Amniotic stem cell (primary cell): ENCODE measurements at places on chromosomes 4 and X.
A peak's percentile ranks its signal among the peaks of the same experiment; 100 is the strongest.

DNA sequence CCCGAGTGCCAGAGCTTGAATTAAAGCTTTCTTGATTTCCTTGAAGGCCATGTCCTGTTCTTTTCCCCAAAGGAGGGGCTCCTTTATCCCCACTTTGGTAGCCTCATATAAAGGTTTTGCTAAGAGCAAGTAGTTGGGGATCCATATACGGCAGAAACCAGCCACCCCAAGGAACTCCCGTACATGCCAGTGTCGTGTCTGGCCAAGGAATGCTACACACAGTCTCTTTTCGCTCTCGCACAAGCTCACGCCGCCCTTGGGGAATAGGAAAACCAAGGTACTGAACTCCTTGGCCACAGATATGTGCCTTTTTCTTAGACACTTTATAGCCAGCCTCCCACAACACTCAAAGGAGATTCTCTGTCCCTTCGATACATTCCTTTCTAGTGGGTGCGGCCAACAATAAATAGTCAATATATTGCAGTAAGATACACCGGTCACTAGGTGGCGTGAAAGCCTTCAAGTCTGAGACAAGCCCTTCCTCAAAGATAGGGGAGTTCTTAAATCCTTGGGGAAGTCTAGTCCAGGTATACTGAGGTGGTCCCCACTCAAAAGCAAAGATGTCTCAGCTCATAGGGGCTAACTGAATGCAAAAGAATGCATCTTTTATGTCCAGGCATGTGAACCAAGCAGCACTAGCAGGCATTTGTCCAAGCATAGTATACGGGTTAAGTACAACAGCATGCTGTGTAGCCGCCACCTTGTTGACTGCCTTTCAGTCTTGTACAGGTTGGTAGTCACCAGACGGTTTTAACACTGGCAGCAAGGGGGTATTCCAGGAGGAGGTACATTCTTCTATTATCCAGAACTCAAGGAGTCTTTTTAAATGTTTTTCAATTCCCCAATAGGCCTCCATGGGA lies 57.8 kb upstream of the XAGE1B start:
- no peak for DNase-seq

- DNase-seq, result no peak
Observed at GRCh38 chr4:29220761-29221160, 1499.4 kb upstream of the PCDH7 start.

DNA sequence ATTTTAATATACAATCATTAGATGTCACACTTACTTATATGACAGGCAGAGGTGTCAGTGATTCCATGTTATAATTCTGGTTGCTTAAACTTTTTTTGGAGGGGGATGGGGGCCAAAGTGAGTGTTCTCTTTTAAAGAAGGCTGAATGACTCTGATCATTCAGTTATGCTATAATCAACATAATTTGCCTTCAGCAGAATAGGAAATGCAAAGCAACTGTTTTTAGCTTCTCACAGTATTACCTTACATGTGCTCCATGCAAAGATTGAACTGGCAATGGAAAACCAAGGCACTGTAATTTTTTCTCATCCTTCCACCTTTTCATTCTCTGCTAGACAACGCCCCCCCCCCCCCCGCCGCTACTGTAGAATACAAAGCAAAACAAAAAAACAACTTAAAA lies 13.4 kb downstream of the ADH1C start:
- DNase-seq, result no peak

- no peak for DNase-seq
Observed at GRCh38 chrX:104310657-104311254, 56.0 kb upstream of the ESX1 start.

DNA sequence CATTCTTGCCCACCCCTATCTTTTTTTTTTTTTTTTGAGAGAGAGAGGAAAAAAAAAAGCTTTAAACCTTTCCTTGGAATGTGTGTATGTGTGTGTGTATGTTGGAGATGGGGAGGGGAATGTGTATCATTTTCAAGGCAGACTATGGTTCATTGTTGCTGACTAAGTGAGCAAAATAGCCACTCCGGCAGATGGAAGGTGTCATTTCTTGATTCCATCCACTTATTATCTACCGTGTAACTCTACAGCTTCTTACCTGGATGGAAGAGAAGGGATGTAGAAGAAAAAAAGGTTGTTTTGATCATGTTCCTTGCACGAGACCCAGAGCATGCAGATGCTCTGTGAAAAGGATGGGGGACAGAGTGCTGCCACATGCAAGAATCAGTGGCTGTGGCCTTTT lies 5.9 kb upstream of the GK2 start:
- DNase-seq, result no peak

DNA sequence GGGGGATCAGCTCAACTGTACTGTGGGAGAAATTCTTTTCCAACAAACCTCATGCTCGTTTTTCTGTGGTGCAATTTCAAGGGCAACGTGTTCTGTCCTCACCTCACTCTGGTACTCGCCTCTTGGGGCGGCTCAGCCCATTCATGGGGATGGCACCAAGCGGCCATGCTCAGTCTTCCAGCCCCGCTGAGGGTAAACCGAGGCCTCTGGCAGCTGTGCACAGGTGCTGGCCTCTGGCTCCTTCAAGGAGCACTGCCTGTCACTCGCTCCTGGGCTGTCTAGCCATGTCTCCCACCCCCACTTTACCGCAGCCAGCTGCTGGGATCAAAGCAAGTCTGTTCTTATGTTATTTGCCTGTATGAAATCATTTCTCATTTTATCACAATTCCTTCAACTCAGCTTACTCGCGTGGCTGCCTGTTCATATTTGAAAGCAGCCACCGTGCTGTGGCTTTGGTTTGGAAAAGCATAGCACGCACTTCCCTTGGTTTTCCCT lies 70.2 kb downstream of the MTMR1 start:
- DNase-seq, result no peak

DNA sequence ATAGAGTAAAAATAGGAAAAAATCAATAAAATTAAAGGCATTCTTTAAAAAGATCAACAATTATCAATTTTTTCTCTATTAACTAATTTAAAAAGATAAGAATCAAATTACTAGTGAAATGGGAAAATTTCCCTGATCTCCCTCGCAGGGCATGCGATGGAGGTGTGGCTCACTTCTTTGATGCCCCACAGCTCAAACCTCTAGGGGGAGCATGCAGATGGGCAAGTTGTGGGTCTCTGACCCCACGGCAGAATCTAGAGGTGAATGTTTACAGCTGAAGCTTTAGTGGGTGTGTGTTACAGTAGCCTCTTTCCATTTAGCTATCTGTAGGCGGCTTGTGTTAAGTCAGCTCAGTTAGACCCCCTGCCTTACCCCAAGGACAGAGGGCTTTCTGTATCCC lies 1348.8 kb downstream of the PCDH18 start:
- no peak for DNase-seq

- no peak for DNase-seq
Observed at GRCh38 chrX:153928846-153929245, 2.8 kb upstream of the ARHGAP4 start.

DNA sequence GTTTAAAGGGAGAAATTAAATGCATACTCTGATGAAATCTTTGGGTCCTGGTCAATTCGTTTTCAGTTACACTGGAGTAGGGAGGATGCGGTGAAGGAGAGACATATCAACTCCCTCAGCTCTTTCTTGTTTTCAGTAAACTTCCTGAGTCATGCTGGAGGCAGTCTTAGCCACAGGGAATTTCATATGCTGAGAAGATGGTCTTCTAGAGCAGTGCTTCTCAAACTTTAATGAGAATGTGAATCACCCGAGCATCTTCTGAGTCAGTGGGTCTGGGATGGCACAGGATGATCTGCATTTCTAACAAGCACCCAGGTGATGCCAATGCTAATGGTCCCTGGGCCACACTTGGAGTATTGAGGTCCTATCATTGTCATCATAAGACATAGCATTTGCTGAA lies 214.5 kb downstream of the KIT start:
- DNase-seq, result no peak

DNA sequence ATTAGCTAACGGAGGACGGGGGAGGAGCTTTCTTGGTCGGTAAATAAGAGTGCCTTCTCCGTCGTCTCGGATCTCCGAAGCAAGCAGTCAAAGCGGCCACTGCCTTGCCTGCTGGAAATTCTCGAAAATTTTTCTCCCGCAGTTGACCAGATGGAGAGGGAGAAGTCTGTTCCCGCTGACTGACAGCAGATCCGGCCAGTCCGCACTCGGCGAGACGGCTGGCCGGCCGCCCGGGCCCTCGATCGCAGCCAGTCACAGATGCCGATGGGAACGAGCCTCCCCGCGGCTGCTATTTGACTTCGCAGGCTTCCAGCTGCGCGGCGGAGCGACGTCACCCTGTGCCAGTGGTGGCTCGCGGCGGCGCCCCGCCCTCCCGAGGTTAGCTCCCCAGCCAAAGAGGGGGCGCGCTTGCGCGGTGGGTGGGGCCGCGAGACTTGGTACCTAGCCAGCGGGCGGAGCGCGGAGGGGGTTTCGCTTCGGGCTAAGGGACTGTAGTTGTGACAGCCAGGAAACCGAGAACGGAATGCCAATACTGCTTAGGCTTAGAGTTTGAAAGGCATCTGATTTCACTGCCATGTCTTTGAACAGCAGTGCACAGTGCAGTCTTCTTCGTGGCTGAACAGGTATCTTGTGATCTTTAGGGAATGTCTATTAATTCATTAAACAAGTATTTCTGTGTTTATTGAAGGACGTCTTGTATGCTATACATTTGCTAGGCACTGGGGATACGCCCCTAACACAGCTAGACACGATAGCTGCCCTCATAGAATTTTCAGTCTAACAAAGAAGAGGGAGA lies at the start of gene PPM1K:
TSS of gene PPM1K (minus strand) at position 123 of the 796 bp plus-strand sequence. CDS start 5,978 bp downstream, outside the sequence.
- peak; percentile 93 for DNase-seq

DNA sequence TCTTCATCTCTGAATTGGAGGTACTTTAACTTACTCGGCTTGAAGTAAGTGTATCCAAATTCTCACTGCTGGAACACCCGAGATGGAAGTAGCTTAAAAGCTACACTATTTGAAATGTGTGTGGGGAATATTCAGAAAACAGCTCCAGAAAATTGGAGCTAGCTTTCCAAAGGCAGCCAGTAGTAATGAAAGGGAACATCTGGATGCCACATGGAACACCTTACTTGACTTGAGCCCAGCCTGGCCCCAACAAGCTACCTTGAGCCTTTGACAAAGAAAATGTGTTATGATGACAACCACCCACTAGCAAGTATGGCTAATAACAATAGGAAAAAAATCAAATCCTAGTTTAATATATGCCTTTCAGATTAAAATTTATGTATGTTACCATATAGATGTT lies 161.5 kb downstream of the PRDM5 start:
- DNase-seq, result no peak

GRCh38 chrX:100662796-100663195 lies 18.8 kb downstream of the SRPX2 start:
- DNase-seq, result no peak

DNA sequence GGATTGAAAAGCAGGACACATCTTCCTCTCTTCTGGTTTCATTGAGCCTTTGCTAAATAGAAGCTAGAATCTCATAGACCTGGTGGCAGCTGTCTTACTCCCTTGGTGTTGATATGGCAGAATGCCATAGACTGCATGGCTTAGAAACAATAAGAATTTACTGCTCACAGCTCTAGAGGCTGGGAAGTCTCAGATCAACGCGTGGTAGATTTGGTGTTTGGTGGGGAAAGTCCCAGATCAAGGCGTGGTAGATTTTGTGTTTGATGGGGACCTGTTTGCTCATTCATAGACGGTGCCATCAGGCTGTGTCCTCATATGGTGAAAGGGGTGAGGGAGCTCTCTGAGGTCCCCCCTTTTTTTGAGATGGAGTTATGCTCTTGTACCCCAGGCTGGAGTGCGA lies 57.6 kb upstream of the PPP2R3B start:
- no peak for DNase-seq

- no peak for DNase-seq
Observed at GRCh38 chrX:74922922-74923543, 2.2 kb downstream of the NEXMIF start.

- no peak for DNase-seq
Observed at GRCh38 chr4:159239629-159240028, 136.8 kb downstream of the RAPGEF2 start.

DNA sequence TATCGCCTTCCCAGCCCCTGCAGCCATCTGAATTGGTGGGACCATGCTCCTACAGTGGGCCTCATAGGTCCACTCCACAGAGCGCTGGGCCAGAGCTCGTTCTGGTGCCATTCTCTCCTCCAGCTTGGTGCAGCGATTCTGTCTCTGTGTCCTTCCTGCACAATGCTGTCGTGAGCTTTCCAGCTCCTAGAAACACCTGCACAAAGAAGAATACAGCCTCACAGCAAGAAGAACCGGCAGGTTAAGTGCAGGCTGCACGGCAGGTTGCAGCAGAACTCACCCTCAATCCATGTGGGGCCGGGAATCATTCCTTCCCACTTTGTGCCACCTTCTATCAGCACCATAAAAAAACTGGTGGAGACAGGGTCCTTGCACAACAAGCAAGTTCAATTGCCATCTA lies 101.2 kb upstream of the ENPP6 start:
- DNase-seq, result no peak

DNA sequence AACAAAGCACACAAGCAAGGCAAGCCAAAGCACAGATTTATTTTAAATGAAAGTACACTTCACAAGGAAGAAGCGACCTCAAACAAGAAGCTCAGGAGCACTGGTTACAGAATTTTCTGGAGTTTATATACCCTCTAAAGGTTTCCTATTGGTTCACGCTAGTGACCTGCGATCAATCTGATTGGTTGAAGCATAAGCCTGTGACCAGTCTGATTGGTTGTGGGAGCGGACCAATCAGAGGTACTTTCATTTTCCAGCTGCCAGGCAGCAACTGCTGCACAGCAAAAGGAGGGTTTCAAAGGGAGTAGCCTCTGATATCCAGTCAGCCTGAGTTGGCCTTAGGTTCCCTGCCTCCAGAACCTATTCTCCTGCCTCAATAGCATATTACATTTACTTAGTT lies 4.6 kb upstream of the AREG start:
- no peak for DNase-seq

DNA sequence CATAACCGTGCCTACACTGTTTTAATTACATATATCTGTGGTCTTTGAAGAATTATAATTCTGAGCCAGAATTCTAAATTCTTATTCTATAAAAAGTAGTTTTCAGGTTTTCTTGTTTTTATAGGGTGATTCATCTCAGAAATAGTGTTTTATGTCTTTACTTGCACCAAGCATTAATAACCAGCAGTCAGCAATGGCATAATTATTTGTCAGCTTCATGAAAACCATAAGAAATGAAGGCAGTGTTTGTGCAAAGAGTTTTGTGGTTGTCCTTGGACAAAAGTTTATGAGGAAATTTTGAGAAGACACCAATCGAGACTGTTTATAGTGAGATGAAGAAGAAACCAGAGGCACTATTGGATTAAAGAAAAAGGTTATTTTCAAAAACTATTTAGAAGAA lies 37.2 kb downstream of the EDNRA start:
- no peak for DNase-seq

DNA sequence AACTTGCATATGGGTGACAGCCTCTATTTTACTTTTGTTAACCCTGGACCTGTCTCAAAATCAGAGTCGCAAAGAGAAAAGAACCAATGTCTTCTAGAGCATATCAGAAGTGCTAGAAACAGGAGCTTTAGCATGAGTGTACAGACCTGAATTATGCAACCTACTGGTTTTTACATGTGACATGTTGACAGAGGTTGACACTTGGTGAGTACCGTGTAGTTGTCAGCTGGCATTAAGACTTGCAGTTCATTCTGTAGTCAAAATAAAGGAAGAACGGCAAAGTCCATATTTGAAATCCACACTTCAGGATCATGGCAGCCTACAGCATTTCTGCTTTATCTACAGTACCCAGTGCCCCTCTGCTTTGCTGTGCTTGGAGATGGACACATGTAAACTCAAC lies 291.9 kb upstream of the TENM3 start:
- no peak for DNase-seq
